ENCODE measurements at places on chromosomes 7 and 10. TPM values are rescaled to one million over a fixed set of nuclear protein-coding genes. Genes with fewer than 3 reads are reported as not detected.

GRCh38 chr10:73771722-73772280 lies 10.0 kb upstream of the CHCHD1 start:
- no peak for DNase-seq

DNA sequence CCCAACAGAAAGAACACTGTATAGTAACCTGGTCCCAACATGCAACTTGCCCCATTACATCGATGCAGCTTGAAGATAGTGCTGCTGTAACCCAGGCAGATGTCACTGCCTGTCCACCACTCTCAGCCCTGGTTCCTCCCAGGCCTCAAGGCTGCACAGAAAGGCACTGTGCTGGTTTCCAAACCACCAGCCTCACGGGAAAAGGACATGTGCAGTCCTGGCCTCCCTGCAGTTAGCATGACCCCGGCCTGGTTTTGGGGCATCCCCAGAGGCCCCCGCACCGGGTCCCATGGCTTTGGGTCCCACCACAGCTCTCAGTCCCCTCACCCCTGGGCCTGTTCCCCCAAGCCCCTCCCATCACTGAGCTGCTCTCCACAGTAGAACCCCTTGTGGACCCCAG lies 214.5 kb downstream of the TNS3 start:
- no peak for DNase-seq

GRCh38 chr7:97693586-97693985 lies 38.3 kb upstream of the TAC1 start:
- DNase-seq = no peak

- DNase-seq = no peak
Measured at GRCh38 chr7:159008417-159008816, 136.2 kb downstream of the VIPR2 start.

DNA sequence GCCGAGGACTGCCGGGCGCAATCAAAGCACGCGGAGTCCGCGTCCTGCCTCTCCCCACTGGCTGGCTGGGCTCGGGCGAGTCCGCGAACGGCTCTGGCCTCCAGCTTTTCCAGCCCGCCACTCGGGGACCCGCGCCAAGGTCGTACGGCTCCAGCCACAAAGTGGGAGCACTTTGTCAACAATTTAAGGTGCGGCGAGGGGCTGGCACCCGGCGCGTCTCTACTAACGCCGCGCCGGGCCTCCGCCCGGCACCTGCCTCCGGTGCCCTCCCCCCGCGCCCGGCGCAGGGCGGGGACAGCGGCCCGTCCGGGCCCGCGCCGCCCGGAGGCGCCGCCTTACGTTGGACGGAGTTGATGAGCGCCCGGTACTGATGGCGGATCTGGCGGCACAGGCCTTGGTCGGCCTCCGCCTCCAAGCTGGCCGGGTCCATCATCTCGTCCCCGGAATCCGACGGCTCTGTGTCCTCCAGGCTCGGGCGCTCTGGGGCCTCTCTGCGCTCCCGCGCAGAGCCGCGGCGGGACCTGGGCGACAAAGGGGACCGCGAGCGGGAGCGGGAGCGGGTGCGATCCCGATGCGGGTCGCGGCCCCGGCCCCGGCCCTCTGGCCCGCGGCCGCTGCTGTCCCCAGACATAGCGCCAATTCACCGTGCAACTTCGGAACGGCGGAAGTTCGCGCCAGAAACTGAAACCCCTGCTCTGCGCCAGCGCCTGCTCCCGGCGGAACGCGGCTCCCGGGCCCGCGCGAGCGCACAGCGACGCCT lies at the start of gene NSMCE4A:
NSMCE4A (minus strand) TSS at position 683 of the 760 bp plus-strand sequence; CDS start at position 631, 52 bp downstream.
- DNase-seq = peak; percentile 79

GRCh38 chr10:79562135-79562756 lies 2.0 kb upstream of the SFTPA2 start:
- DNase-seq = peak; percentile 45

- DNase-seq = peak; percentile 89
Measured at GRCh38 chr10:124999433-125000365, 57.8 kb downstream of the ZRANB1 start.

DNA sequence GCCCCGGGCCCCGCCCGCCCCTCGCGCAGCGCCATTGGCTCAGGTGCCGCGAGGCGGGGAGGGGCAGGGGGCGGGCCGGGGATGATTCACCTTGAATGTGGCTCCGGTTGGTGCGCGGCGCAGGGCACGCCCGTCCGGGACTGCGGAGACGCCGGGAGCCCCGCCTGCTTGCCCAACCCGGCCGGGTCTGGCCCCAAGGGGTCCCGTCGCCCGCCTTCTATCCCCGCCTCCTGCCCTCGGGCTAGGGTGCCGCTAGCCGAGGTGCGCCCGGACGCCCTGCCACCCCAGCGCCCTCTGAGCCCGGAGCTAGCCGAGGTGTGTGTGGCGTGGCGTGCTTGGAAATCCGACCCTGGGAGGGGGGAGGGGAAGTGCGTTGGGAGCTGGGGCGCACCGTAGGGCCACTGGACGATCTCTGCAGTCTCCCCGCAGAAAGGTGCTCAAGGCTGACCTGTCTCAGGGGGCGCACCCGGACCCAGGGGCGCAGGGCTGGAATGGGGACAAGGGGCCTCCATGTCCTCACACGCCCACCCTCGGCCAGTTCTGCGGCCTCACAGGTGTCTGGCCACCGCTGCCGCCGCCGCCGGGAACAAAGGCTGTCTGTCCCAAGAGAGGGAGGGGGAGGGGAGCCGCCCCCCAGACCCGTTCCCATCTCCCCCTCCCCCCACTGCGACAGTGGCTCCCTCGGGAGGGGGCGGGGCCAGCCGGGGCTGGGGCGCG lies 168.9 kb downstream of the NRF1 start:
- DNase-seq = peak; percentile 88

GRCh38 chr7:135843214-135843613 lies 94.6 kb upstream of the FAM180A start:
- no peak for DNase-seq

DNA sequence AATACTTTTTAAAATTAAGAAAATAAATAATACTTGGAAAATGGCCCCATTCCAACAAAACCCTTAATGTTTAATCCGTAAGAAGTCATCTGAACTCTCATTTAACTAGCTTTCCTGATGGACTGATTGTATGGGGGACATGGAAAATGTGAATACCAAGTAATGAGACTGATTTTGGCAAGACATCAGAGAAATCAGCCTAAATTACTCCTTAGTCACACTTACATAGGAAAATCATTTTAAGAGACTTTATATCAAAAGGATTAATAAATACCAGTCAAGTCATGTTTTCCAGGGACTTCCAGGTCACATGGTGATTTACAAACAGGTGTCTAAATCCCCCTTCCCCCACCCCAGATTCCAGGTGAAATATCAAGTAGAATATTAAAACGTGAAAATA lies 58.2 kb downstream of the GRM8 start:
- DNase-seq = no peak

DNA sequence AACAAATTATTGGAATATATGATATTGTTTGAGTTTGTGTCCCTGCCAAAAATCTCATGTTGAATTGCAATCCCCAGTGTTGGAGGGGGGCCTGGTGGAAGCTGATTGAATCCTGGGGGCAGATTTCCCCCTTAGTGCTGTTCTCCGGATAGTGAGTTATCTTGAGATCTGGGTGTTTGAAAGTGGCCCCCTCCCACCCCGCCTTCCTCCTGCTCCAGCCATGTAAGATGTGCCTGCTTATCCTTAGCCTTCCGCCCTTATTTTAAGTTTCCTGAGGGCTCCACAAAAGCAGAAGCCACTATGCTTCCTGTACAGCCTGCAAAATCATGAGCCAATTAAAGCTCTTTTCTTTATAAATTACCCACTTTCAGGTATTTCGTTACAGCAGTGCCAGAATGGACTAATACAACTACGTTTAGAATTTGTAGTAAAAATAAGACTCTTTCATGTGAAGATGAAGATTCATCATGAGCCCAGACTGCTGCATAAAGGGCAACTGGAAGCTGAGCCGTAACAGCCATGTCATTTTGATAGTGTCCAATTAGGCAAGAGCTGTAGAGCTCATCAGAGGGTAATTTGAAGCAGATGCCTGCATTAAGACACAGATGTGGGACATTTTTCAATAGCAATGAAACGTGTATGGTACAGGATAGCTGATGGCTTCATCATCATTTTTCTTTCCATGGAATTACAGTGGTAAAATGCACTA lies 1007.2 kb downstream of the REEP3 start:
- no peak for DNase-seq

GRCh38 chr10:18246967-18247366 lies 106.7 kb downstream of the CACNB2 start:
- no peak for DNase-seq

DNA sequence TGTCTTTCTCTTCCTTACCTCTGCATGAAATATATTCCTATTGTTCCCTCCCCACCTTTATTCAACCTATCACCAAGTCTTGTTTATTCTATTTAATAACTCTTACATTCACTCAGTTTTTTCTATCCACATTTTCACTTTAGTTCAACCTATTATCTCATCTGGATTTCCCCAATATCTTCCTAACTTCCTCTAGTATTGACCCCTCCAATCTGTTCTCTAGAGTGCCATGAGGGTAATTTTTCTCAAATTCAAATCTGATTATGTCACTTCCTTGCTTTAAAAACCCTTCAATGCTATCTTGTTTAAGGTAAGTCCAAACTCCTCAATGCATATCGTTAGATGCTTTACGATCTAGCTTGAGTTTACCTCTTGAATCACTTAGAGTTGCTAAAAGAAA lies 86.5 kb downstream of the SDHAF3 start:
- no peak for DNase-seq

- no peak for DNase-seq
Measured at GRCh38 chr7:2826771-2827170, 17.3 kb downstream of the GNA12 start.

- DNase-seq = no peak
Measured at GRCh38 chr7:122694697-122695096, 4.2 kb downstream of the RNF133 start.

- DNase-seq = peak; percentile 45
Measured at GRCh38 chr10:69800109-69800508, 1.6 kb upstream of the COL13A1 start.

GRCh38 chr10:11489591-11489990 lies 121.9 kb downstream of the USP6NL start:
- DNase-seq = no peak

DNA sequence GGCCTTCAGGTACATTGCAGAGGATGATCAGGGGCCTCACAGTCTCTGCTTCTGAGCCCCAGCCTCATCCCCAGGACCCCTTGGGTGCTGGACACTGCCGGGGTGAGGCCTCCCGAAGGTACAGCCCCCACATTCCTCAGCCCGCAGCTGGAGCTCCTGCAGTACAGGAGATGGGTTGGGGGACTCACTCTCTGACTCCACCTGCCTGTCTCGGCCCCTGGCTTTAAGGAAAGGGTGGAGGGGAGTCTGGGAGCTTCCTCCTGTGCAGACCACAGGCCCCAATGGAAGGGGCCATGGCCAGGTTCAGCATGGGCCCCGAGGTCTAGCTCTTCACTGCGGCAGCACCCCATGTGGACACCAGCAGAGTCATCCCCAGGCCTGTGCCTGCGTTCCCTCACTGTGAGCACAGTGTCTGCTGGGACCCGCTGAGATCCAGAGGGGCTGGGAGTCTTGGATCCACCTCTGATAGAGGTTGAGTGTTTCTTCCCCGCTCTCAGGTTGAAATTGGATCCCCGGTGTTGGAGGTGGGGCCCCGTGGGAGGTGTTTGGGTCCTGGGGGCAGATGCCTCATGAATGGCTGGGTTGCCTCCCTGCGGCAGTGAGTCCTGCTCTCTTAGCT lies 99.9 kb downstream of the PRKAG2 start:
- no peak for DNase-seq

GRCh38 chr7:151395036-151395367 lies 14.8 kb downstream of the WDR86 start:
- no peak for DNase-seq

GRCh38 chr7:118183428-118183785 lies 557 bp upstream of the LSM8 start:
- peak; percentile 1 for DNase-seq

GRCh38 chr7:151038951-151039849 lies 9.1 kb upstream of the ASIC3 start:
- peak; percentile 83 for DNase-seq

DNA sequence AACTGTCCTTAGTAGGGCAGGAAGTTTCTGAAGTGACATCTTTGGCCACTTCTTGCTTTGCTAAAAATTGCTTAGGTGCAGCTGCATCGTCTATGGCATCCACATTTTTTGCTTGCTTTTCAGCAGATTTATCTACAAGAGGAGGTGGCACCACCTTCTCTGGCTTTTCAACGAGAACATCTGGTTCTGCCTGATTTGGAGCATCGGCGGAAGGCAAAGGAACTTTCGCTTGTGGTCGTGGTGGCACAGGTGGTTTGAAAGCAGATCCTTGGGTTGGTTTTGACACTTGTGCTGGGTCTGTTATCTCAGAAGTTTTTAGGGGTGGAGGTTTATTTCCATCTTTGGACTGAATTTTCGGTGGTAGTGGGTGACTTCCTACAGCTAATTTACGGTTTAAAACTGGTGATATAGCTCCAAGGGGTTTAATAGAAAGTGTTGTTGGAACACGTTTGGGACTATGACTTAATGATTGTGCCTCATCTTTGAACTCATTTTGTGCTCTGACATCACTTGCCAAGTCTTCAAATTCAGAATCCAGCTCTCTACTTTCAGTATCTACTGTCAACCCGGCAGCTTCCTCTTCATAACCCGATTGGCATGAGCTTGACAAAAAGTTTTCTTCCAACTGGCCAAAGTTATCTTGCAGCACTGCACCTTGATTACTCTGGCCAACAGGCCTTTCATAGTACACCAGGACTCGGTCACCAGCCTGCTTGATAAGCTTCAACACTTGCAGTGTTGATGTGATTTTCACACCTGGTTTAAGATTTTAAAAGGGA lies 44.0 kb downstream of the SLC18A2 start:
- no peak for DNase-seq

- DNase-seq = no peak
Measured at GRCh38 chr10:129099486-129099885, 367.6 kb upstream of the MGMT start.

DNA sequence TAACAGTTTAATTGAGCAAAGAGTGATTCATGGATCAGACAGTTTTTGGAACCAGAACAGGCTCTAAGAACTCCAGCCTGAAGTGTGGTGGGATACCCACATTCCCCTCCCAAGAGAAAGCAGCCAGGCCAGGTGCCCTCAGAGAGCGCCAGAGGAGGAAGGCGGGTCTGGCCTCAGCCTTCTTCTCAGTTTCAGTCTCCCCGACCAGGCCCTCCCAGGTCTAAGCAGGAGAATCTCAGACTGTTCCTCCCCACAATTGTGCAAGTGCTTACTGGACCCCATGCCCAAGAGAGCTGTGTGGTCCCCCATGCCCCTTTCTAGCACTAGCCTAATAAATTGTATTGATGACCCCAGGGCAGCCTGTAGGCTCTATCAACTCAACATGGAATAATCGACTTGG lies 25.6 kb downstream of the PPIF start:
- DNase-seq = no peak

Gene YKT6
- 140 TPM for total RNA-seq

Gene TMEM229A
- total RNA-seq = not detected

Gene CNNM1
- 0.13 TPM for total RNA-seq

Gene ZNF282
- 10.8 TPM for total RNA-seq

Gene FAM237B
- total RNA-seq = not detected

Gene NRCAM
- total RNA-seq = 0.79 TPM

Gene FXYD4
- not detected for total RNA-seq

Gene H2BK1
- not detected for total RNA-seq

Gene TMEM178B
- not detected for total RNA-seq

Gene RBM17
- total RNA-seq = 27.2 TPM

Gene TNRC18
- total RNA-seq = 17.3 TPM
